ENCODE measurements at places on chromosomes 12 and 14.

- H3K36me3 ChIP-seq: peaks cover 5% of the 10 kb centered on the region
- H3K4me1 ChIP-seq: no peaks in the 10 kb centered on the region
- DNase-seq: no peak
- no peak overlapping the region for H3K27ac ChIP-seq
Measured at GRCh38 chr12:104138797-104139152, 765 bp upstream of the NFYB start.

DNA sequence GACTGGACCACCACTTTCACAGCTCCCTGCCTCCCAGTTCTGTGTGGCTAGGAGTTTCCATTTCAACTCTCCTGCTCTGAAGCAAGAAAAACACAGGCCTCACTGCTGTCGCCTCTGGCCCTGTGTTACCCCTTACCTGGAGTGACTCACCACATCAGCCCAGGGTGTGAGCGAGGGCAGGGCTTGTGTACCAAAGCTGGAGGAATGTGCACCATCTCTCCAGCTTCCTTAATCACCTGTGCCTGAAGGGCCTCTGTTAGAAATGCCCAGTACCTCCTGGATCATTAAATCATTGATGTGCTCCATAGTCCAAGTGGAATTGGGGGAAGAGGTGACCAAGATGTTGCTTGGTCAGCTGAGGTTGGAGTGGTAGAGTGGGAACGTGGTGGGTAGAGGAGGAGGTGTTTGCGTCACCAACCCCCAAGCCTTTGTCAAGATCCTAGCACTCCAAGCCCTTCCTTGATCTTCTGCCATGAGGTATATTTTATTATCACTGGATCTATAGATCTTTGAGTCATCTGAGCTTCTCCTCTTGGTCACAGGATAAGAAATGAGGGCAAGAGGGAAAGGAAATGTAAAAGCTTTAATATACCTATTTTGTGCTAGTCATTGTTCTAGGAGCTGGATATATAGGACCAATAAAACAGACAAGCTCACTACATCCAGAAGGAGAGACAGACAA, 51.3 kb downstream of the SSPN start:
- H3K36me3 ChIP-seq: peaks cover 7% of the 10 kb centered on the region
- peak; percentile 87 for DNase-seq
- H3K4me1 ChIP-seq: peaks cover 52% of the 10 kb centered on the region
- peak overlapping the region; percentile 1 for H3K4me3 ChIP-seq
- H3K27me3 ChIP-seq: no peaks in the 10 kb centered on the region
- H3K27ac ChIP-seq: peak overlapping the region; percentile 87

DNA sequence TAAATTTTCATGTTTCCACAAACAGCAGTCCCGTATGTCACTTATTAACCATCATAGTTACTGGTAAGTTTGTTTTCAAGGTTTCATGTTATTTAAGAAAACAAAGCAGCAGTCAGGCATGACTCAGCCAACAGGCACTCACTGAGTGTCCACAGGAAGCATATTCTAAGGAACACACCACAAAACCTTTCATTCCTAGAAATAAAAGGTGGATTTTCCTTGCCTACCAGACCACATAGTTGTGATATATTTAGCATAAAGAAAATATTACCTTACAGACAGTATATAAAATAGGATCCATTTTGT, 143.3 kb upstream of the AVPR1A start:
- peak overlapping the region; percentile 87 for H3K27ac ChIP-seq
- no peaks in the 10 kb centered on the region for H3K27me3 ChIP-seq
- peaks cover 39% of the 10 kb centered on the region for H3K4me1 ChIP-seq
- H3K36me3 ChIP-seq: no peaks in the 10 kb centered on the region

GRCh38 chr14:105469456-105470349, 4.9 kb upstream of the CRIP2 start:
- no peak for DNase-seq
- no peak overlapping the region for H3K27ac ChIP-seq
- H3K4me1 ChIP-seq: peaks cover 7% of the 10 kb centered on the region
- H3K4me3 ChIP-seq: no peak overlapping the region
- H3K36me3 ChIP-seq: peaks cover 35% of the 10 kb centered on the region

DNA sequence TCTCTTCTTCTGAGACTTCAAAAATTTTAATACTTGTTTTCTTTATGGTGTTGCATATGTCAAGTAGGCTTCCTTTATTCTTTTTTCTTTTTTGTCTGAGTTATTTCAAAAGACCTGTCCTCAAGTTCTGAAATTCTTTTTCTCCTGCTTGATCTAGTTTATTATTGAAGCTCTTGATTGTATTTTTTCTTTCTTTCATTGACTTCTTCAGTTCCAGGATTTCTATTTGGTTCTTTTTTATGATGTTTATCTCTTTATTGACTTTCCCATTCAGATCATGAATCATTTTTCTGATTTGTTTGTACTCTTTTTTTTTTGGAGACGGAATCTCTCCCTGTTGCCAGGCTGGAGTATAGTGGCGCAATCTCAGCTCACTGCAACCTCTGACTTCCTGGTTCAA, 34.1 kb downstream of the IFT43 start:
- no peak overlapping the region for H3K4me3 ChIP-seq
- H3K27me3 ChIP-seq: no peaks in the 10 kb centered on the region
- H3K27ac ChIP-seq: no peak overlapping the region
- H3K36me3 ChIP-seq: peaks cover 5% of the 10 kb centered on the region
- no peaks in the 10 kb centered on the region for H3K4me1 ChIP-seq

DNA sequence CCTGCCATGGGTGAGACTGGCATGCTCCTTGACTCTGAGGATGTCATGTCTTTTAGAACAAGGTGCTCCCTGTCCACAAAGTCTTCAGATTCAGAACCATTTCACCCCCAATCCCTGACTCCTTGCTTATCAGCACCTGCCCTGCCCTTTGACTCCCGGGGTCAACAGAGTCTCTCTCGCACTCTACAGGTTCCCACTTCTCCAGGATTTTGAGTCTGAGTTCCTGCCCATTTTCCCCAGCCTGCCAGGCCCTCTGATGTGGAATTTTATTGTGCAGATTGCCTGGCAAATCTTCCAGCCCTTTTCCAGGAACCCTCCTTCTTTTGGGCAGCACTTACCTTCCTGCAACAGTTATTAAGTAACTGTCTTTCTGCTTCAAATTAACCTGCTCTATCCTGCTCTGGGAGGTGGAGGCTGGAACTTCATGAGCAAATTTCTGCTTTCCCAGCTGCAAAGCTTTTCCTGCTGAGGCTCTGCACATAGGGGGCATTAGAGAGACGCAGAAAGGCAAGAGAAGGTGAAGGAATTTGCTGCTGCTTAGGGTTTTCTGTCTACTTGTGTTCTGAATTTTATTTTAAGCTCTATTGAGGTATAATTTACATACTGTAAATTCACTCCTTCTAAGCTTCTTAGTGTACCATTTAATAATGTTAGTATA, 259.1 kb downstream of the PCNX1 start:
- no peak overlapping the region for H3K4me3 ChIP-seq
- H3K36me3 ChIP-seq: peaks cover 5% of the 10 kb centered on the region
- peaks cover 18% of the 10 kb centered on the region for H3K27me3 ChIP-seq
- H3K27ac ChIP-seq: peak overlapping the region; percentile 56

DNA sequence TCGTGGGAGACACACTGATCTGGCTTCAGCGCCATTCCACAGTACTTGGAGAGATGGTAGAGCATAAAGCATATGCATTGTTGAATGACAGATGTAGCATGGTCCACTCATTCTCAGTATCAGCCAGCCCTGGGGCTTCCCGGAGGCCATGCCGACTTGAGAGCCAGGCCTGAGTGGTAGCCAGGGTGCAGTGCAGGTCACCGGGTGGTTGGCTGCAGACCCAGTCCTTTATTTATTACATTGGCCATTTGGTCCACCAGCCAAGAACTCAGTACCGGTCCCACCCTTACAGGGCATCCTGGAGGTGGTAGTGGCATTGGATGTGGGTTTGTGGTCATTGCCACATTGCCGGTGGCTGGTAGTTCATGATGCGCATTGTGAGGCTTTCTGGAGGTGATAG, 121.6 kb upstream of the RTL1 start:
- H3K4me1 ChIP-seq: no peaks in the 10 kb centered on the region
- no peak overlapping the region for H3K4me3 ChIP-seq
- no peak for DNase-seq

DNA sequence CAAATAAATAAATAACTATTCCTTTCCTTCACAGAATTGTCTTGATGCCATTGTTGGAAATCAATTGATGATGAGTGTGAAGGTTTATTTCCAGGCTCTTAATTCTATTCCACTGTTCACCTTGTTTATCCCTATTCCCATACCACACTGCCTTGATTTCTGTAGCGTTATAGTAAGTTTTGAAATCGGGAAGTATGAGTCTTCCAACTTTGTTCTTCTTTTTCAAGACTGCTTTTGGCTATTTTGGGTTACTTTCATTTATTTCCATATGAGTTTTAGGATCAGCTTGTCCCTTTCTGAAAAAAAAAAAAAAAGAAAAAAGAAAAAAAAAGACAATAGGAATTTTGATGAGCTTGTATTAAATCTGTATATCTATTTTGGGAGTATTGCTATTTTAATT, 9.3 kb upstream of the CDK2AP1 start:
- DNase-seq: no peak
- H3K27ac ChIP-seq: no peak overlapping the region
- H3K27me3 ChIP-seq: no peaks in the 10 kb centered on the region
- no peaks in the 10 kb centered on the region for H3K4me1 ChIP-seq
- no peak overlapping the region for H3K4me3 ChIP-seq

- peaks cover 17% of the 10 kb centered on the region for H3K36me3 ChIP-seq
- no peak overlapping the region for H3K27ac ChIP-seq
- no peak overlapping the region for H3K4me3 ChIP-seq
- no peak for DNase-seq
- no peaks in the 10 kb centered on the region for H3K4me1 ChIP-seq
- no peaks in the 10 kb centered on the region for H3K27me3 ChIP-seq
Measured at GRCh38 chr12:101746661-101747060, 7.4 kb upstream of the SYCP3 start.

GRCh38 chr12:113056631-113057488, at the start of gene DTX1:
Gene DTX1, plus strand, starts transcription at chr12:113056730. Its CDS starts 1,463 bp downstream, at chr12:113058193.
- H3K4me3 ChIP-seq: no peak within 1 kb of the TSS
- no peak for DNase-seq
- no peaks in the 10 kb centered on the region for H3K4me1 ChIP-seq
- H3K27ac ChIP-seq: no peak within 1 kb of the TSS
- H3K36me3 ChIP-seq: no peaks in the 10 kb centered on the region

- no peaks in the 10 kb centered on the region for H3K36me3 ChIP-seq
- H3K4me3 ChIP-seq: no peak overlapping the region
- peaks cover 12% of the 10 kb centered on the region for H3K4me1 ChIP-seq
- no peaks in the 10 kb centered on the region for H3K27me3 ChIP-seq
Measured at GRCh38 chr12:87336814-87337336, 692.3 kb downstream of the C12orf50 start.

GRCh38 chr14:33928895-33929294, 22.0 kb downstream of the EGLN3 start:
- H3K27me3 ChIP-seq: no peaks in the 10 kb centered on the region
- H3K27ac ChIP-seq: no peak overlapping the region

GRCh38 chr12:25684070-25684469, 131.0 kb upstream of the LMNTD1 start:
- H3K27me3 ChIP-seq: no peaks in the 10 kb centered on the region
- no peaks in the 10 kb centered on the region for H3K4me1 ChIP-seq
- no peaks in the 10 kb centered on the region for H3K36me3 ChIP-seq
- no peak overlapping the region for H3K4me3 ChIP-seq
- no peak overlapping the region for H3K27ac ChIP-seq

DNA sequence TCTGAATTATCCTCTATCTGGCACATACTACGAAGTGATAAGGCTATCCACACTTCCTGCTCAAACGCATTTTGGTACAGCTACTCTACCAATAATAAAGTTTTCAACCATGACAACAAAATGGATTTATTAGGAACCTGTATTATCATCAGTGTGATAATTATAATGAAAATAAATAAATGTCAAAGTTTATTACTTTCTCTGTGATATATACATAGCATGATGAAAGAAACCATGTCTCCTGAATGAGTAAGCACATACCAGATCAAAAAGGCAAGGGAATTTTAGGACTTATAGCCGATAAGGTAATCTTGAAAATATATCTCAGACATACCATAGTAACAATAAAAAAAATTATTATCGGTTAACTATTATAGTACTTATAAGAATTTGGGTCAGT, 61.1 kb downstream of the CPNE8 start:
- no peaks in the 10 kb centered on the region for H3K36me3 ChIP-seq
- H3K27ac ChIP-seq: no peak overlapping the region

DNA sequence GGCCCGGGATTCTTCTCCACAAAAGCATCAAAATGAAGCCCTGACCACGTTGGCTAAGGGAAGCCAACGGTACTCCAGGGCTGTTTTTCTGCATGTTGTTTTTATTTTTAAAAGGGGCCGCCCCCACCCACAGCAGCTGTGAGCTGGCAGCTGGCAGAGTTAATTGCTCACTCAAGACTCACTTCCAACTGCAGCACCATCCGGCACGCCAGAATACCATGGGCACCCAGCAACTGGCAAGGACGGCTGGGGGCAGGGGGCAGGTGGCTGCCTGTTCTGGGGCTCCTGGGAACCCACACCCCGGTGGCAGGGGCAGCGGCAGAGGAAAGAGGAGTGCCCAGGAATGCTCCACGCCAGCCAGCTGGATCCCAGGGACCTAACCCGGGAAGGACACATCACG, 44.3 kb downstream of the NCOR2 start:
- H3K36me3 ChIP-seq: peaks cover 60% of the 10 kb centered on the region
- H3K4me3 ChIP-seq: no peak overlapping the region
- DNase-seq: no peak
- no peak overlapping the region for H3K27ac ChIP-seq

GRCh38 chr12:46778415-46778814, 47.4 kb downstream of the SLC38A4 start:
- no peaks in the 10 kb centered on the region for H3K36me3 ChIP-seq
- H3K27me3 ChIP-seq: no peaks in the 10 kb centered on the region
- H3K27ac ChIP-seq: no peak overlapping the region
- H3K4me3 ChIP-seq: no peak overlapping the region
- H3K4me1 ChIP-seq: no peaks in the 10 kb centered on the region

- no peak overlapping the region for H3K4me3 ChIP-seq
- H3K27me3 ChIP-seq: no peaks in the 10 kb centered on the region
- no peak for DNase-seq
- H3K4me1 ChIP-seq: no peaks in the 10 kb centered on the region
- no peak overlapping the region for H3K27ac ChIP-seq
Measured at GRCh38 chr12:46710125-46710743, 115.6 kb downstream of the SLC38A4 start.

GRCh38 chr14:71555654-71556559, 376.3 kb upstream of the RGS6 start:
- peaks cover 9% of the 10 kb centered on the region for H3K4me1 ChIP-seq
- no peaks in the 10 kb centered on the region for H3K27me3 ChIP-seq
- H3K4me3 ChIP-seq: no peak overlapping the region
- H3K36me3 ChIP-seq: no peaks in the 10 kb centered on the region

- no peak overlapping the region for H3K27ac ChIP-seq
- no peak for DNase-seq
- H3K36me3 ChIP-seq: no peaks in the 10 kb centered on the region
- H3K4me3 ChIP-seq: no peak overlapping the region
- H3K27me3 ChIP-seq: peaks cover 73% of the 10 kb centered on the region
Measured at GRCh38 chr12:4819654-4820053, 90.1 kb upstream of the KCNA1 start.

Measured in Calu3 (cell line).